ENCODE measurements at places on chromosomes 12 and 14.

DNA sequence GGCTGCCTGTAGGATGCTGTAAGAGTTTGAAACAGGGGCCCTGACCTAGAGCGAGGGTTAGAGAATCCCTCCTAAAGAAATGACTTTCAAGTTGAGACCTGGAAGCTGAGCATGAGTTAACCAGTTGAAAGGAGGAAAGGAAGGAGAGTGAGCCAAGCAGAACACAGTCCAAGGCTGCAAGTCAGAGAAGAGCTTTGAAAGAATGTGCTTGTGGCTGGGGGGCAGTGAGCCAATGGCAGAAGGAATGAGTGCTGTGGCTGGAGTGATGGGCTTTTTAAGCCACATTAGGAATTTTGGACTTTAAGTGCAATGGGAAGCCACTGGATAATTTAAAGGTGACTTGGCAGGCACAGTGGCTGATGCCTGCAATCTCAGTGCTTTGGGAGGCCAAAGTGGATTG is 18.1 kb downstream of the CDKN1B start:
- no peak for DNase-seq

GRCh38 chr12:92641291-92641690 is 61.5 kb upstream of the PLEKHG7 start:
- no peak for DNase-seq

- no peak for DNase-seq
Observed at GRCh38 chr14:75369506-75369905, 58.3 kb upstream of the JDP2 start.

DNA sequence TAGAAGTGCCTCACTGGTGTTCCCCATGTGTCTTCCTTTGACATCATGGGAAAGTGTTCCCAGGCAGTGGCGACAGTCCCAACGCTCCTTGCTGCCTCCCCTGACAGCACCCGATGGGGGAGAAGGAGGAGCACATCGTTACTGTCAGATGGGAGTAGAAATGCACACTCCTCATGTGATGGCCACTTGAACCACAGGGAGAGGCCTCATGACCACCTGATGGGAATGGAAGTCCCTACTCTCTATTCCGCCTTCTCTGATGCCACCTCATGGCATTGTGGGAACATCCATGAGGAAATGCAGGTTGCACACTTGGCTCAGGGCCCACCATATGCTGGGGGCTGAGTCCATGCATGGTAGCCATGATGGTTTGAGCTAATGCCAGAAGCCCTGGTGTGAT is 14.3 kb upstream of the CORO1C start:
- DNase-seq, result no peak

DNA sequence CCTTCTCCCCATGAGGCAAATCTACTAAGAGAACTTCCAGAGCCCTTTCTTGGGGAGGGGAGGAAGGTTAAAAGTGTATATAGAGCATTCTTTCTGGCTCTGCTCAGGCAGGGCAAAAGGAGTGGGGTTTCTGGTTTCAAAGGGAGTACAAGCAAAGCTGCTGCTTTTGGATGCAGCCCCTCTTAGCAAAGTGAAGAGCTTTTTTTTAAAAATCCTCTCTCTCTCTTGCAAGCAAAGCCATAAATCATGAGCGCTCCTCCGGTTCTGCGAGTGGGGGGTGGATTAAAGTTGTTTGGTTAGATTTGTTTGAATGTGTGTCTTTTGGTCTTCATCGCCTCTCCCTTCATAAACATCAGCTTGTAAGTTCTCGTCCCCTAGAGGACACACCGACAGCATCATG is 546.6 kb upstream of the TBX3 start:
- no peak for DNase-seq

- no peak for DNase-seq
Observed at GRCh38 chr12:47813511-47814196, 6.0 kb downstream of the HDAC7 start.

- no peak for DNase-seq
Observed at GRCh38 chr12:93889516-93890212, 212.5 kb downstream of the CRADD start.

GRCh38 chr14:96735526-96735925 is 61.7 kb upstream of the VRK1 start:
- peak; percentile 57 for DNase-seq

DNA sequence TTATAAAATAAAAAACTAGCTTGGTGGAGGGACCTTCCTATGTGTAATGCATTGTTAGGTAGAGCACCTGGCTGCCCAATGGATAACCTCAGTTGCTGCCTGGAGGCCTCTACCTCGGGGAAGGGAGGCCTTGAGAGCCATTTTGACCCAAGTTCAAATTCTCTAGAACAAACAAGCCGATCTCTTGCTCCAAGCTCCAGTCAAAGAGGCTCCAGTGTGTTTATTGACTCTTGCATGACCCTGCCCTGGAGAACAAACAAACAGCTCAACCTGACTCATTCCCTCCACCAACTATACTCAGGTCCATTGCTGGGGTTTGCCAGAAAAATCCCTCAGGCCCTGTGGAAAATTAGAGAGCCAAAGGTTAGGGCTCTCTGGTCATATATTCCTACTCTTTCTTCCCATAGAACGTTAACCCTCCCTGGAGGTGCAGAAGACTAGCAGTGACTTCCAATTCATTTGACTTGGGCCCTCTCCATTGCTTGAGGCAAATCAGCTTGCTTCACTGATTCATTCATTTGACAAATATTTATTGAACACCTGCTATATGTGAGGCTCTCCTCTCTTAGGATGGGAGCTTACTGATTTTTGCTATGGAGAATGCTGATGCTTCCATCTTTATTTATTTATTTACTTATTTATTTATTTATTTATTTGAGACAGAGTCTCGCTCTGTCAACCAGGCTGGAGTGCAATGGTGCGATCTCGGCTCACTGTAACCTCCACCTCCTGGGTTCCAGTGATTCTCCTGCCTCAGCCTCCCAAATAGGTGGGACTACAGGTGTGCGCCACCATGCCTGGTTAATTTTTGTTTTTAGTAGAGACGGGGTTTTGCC is 73.7 kb upstream of the CISTR start:
- no peak for DNase-seq

DNA sequence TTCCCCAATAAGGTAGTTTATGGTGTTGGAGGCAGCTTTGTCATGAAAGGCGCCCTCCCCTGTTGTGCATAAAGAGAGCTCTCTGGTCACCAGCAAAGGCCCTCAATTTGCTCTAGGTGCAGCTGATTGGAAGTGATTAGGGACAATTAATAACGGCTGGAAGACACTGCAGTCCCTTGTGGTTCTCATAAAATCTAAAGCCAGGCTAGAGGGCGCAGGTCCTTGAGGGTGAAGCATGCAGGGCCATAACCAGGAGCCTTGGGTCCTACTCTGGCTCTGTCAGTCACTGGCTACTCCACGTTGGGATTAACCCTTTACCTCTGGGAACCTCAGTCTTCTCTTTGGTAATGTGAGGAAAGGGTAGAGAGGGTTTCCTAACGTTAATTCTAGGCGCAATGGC is 1.9 kb downstream of the DAAM1 start:
- peak; percentile 72 for DNase-seq

DNA sequence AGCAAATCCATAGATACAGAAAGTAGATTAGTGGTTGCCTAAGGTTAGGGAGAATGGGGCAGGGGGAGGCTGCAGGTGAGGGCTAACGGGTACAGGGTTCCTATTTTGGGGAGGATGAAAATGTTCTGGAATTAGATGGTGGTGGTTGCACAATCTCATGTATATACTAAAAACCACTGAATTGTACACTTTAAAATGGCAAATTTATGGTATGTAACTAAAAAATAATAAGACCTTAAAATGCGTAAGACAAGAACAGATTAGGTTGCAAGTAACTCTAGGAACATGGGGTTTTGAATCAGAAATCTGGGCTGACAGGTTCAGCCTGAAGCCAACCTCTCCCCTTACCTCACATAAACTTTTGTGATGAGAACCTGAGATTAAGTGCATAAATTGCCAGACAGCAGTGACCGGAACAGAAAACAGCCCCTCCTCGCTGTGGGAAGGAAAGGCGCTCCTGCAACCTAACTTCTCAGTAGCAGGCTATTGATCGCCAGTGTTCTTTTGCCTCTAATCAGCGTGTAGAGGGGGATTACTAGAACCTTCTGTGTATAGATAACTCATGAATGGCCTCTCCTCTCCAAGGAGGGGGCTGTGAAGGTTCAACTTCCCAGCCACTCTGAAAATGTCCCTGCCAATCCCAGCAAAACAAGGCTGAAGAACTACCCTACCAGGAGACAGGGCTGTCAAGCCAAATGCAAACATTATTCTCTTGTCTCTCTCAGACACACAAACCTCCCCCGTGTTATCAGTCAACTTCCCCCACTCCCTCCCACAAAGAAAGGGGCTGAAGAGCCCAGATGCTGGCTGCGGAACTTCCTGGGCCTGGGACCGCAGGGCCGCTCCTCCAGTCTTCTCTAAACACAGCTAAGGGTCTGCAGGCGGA is 1.9 kb downstream of the SSH1 start:
- DNase-seq, result no peak

- DNase-seq, result peak; percentile 83
Observed at GRCh38 chr12:32395026-32395425, 4.3 kb upstream of the FGD4 start.

DNA sequence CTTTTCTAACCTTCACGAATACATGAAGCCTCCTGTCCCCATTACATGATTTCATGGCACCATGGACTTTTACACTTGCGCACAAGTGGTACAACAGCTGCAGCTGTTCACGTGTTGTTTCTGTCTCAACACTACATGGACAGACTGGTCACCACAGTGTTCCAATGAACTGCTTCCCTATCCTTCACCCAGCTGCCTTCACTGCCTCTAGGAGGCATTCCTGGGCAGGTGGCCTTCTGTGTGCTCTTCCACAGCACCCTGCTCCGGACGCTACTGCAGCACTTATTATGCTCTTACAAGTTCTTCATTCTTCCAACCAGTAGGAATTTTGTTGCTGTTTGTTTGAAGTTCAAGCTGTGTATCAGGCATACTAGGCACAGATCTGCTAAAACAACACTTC is 1.5 kb downstream of the MTERF2 start:
- DNase-seq, result no peak

- DNase-seq, result no peak
Observed at GRCh38 chr12:53560351-53560750, 53.1 kb upstream of the NPFF start.

DNA sequence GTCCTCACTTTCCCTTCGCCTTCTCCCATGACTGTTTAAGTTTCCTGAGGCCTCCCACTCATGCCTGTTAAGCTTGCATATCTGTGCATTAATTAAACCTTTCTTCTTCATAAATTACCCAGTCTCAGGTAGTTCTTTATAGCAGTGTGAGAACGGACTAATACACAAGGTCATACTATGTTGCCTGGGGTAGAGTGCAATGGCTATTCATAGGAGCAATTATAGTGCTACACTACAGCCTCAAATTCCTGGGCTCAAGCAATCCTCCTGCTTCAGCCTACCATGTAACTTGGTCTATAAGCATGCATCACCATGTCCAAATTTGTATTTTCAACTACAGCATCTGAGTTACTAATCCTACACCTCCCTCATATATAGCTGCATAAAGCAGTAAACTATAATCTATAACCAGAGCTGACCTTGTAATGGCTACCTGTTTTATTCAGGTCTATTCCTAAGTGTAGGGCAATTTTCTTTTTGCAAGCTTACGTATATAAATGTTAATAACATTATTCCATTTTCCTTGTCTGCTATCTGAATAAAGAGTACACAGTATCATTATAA is 18.9 kb downstream of the HEATR5A start:
- DNase-seq, result no peak

GRCh38 chr14:72182708-72183432 is 250.6 kb downstream of the RGS6 start:
- no peak for DNase-seq

DNA sequence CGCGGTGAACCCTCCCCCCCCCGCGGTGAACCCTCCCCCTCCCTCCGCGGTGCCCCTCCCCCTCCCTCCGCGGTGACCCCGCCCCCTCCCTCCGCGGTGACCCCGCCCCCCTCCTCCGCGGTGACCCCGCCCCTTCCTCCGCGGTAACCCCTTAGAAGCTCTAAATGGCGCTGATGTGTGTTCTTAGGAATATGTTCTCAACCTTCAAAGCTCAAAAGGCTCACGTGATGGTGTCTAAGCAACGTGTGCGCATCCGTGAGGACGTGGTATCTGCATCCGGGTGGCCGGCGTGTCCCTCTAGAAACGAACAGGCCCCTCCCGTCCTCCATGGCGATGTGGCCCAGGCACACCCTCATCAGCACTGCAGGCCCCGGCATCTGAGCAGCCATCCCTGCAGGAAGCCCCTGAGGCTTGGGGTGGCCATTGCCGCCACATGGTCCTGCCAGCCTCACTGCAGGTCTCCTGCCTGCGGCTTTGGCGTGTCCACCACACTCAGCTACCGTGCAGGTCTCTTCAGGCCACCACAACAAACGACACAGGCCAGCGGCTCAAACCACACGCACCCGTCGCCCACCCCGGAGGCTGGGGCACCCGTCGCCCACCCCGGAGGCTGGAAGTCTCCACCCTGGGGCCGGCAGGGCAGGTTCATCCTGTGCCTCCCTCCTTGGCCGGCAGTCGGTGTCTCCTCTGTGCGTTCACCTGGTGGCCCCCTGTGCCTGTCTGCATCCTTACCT is 14.5 kb upstream of the FBRSL1 start:
- no peak for DNase-seq

- DNase-seq, result no peak
Observed at GRCh38 chr12:51349026-51349425, 2.5 kb upstream of the CELA1 start.

DNA sequence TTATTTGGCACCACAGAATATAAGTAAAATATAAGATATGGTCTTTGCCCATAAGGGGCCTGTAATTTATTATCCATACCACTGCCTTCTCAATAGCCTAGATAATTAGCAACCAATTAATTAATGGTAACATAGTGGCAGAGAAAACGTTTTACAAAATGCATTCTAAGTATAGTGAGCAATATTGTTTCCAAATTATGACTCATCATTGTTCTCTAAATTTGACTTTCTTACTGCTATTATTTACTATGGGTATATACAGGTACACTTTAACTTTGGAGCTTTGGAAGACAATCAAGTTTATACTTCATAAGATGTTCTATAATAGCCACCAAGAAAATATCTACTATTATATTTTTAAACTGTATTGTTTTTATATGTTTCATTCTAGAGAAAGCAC is 26.7 kb downstream of the DCP1B start:
- no peak for DNase-seq

DNA sequence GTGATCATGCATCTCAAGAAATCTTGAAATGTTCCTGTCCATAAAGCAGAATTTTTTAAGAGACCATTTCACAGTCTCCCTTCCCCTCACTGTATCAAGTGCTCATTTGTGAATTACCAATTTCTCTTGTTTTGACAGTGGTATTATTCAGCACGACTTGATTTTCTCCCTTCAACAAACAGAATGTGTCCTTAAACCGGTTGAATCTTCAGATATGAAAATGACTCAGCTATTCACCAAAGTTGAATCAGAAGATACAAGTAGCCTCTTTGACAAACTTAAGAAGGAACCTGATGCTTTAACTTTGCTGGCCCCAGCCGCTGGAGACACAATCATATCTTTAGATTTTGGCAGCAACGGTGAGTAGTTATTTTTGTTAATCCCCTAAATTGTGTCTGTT is 25.5 kb upstream of the SNAPC1 start:
- DNase-seq, result no peak

DNA sequence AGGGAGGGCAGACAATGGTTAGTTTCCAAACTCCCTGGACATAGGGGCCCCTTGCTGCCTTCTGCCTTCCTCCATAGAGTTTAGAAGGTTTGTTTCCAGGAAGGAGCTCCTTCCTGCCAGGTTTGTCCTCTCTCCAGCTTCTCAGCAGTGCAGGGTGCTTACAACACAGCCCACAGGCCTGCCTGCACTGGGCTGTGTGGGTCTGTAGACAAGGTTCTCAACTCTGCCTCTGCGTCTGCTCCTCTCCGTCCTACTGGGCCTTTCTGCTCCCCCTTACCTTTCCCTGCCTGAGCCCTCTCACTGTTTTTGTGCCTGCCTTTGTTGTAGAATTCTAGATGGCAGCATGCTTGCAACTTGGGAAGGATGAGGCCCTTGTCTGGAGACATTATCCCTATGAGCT is 124.0 kb downstream of the SAMD4A start:
- DNase-seq, result no peak

Measured in NCI-H1417 (cell line).